Astrocyte (in vitro differentiated cells and primary cell): ENCODE measurements at places on chromosomes 6 and 20.
A peak's percentile ranks its signal among the peaks of the same experiment; 100 is the strongest.

- DNase-seq, result no peak
These were observed 1.3 kb upstream of the BLOC1S5 start for GRCh38 chr6:8065519-8065911.

- DNase-seq, result no peak
These were observed 774.2 kb upstream of the FLRT3 start for GRCh38 chr20:15111654-15112053.

DNA sequence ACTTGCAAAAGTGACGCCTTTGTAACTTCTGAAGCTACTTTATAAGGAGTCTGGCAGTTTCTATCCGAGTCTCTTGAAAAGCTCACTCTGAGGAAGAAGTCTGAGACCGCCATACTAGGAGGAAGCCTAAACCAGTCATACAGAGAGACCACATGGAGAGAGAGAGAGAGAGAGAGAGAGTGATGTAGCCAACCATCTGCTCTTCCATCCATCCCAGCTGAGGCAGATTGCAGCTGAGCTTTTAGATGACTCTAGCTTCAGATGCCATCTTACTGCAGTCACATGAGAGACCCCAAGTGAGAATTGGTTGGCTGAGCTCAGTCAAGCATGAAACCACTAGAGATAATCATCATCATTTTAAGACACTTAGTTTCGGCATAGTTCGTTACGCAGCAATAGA lies 15.0 kb upstream of the DTNBP1 start:
- no peak for DNase-seq

GRCh38 chr6:14305624-14306023 lies 188.1 kb downstream of the CD83 start:
- DNase-seq, result no peak

DNA sequence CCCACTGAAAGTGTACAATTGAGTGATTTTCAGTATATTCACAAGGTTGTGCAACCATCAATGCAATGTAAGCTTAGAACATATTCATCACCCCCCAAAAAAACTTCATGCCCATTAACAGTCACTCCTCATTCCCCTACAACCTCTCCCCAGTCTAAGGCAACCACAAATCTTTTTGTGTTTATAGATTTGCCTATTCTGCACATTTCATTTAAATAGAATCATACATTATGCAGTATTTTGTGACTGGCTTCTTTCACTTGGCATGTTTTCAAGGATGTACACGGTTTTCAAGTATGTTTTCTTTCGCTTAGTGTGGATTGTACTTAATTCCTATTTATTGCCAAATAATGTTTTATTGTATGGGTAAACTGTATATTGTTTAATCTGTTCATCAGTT lies 329.3 kb upstream of the RNF24 start:
- DNase-seq, result peak; percentile 39
